ENCODE measurements at places on chromosomes 12 and 14. TPM values are rescaled to one million over a fixed set of nuclear protein-coding genes. Genes with fewer than 3 reads are reported as not detected.
A peak's percentile ranks its signal among the peaks of the same experiment; 100 is the strongest.

DNA sequence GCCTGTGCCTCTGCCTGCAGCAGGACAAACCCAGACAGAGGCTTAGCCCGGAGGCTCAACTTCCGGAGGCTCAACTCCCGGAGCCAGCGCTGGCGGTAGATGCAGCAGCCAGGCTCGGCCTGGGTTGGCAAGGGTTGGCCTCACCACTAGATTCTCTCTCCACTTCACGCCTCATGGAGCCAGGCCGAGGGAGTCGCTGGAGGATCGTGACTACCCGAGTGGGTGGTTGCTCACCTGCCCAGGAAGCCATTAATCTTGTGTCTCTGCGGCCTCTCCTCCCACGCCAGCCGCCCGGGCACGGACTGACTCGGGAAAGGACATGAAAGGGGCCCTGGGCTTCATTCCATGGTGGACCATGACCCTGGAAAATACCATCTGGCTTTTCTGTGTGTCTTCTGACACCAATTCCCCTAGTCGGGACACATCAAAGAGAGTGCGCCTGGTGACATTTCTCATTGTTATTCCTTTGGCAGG, 20.8 kb downstream of the ESRRB start:
- H3K27ac ChIP-seq, result no peak overlapping the region
- no peaks in the 10 kb centered on the region for H3K4me1 ChIP-seq
- no peak overlapping the region for H3K4me3 ChIP-seq
- no peaks in the 10 kb centered on the region for H3K36me3 ChIP-seq
- no peaks in the 10 kb centered on the region for H3K27me3 ChIP-seq

The RASSF9 gene
- total RNA-seq, result 0.54 TPM

- H3K36me3 ChIP-seq, result no peaks in the 10 kb centered on the region
- DNase-seq, result no peak
- no peak overlapping the region for H3K4me3 ChIP-seq
- H3K27me3 ChIP-seq, result no peaks in the 10 kb centered on the region
- H3K27ac ChIP-seq, result no peak overlapping the region
- no peaks in the 10 kb centered on the region for H3K4me1 ChIP-seq
Observed at GRCh38 chr14:50521912-50522341, 10.4 kb downstream of the MAP4K5 start.

GRCh38 chr12:111792155-111792855, 25.6 kb downstream of the ALDH2 start:
- no peaks in the 10 kb centered on the region for H3K4me1 ChIP-seq
- peaks cover 42% of the 10 kb centered on the region for H3K36me3 ChIP-seq
- DNase-seq, result no peak
- H3K27ac ChIP-seq, result no peak overlapping the region
- H3K27me3 ChIP-seq, result no peaks in the 10 kb centered on the region

DNA sequence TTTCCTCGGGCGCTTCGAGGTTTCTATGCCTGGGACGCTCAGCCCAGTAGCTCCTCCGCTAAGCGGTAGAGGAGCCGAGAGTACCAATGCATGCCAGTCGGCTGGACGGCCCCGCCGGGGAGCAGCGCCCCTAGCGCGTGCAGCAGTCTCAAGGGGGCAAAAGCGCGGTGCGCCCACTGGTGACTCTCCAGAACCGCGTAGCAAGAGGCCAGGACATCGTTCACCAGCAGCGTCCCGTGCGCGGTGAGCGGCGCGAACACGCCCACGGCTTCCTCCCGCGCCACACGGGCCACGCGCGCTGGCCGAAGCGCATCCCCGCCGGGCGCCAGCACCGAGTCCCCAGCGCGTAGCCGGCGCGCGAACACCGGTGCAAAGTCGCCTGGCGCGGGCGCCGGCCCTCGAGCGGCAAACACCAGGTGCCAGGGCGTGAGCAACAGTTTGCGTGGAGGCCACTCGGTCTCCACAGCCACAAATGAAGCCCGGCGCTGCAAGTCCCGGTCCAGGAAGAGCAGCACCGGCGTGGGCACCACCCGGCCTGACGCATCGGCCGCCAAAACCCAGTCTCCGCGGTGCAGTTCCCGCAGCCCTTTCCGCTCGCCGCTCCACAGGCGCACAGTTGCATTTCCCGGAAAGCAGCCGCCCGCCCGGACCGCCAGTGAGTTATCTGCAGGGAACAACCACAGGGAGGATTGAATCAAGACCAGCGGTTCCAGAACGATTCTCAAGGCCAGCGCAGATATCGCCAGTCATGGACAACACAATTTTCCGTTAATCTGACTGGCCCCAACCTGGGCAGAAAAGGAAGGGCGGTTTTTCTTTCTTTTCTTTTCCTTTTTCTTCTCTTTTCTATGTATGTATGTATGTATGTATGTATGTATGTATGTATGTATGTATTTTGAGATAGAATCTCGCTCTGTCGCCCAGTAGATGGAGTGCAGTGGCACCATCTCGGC, 4.5 kb downstream of the DHH start:
- H3K27me3 ChIP-seq, result peaks cover 96% of the 10 kb centered on the region
- peak overlapping the region; percentile 11 for H3K4me3 ChIP-seq
- H3K36me3 ChIP-seq, result no peaks in the 10 kb centered on the region
- peaks cover 12% of the 10 kb centered on the region for H3K4me1 ChIP-seq
- DNase-seq, result peak; percentile 47
- no peak overlapping the region for H3K27ac ChIP-seq

The NINJ2 gene
- not detected for total RNA-seq

DNA sequence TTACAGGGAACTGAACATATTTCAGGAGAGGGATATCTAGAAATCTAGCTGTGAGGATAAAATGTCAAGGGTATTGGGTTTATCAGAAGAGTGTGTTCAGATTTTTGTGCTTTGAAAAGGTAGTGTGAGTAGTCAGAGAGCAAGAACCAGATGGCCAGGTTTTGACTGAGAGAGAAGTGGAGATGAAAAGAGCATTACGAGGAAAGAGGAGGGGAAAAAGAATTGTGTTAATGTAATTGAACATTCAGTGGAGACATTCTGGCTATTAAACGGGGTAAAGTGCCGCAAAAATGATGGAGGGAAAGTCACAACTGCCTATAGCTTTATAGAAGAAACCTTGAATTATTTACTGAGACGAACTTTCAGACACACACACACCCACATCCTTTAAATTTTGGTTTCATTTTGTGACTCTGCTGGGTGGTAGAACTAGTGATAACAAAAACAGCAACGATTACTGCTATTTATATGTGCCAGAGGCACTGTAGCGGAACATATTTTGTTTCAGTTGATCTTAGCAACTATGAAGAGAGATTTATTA, 213.6 kb downstream of the ERC1 start:
- no peaks in the 10 kb centered on the region for H3K27me3 ChIP-seq
- H3K4me1 ChIP-seq, result peaks cover 41% of the 10 kb centered on the region
- H3K36me3 ChIP-seq, result no peaks in the 10 kb centered on the region

The POTEG gene
- total RNA-seq, result not detected

DNA sequence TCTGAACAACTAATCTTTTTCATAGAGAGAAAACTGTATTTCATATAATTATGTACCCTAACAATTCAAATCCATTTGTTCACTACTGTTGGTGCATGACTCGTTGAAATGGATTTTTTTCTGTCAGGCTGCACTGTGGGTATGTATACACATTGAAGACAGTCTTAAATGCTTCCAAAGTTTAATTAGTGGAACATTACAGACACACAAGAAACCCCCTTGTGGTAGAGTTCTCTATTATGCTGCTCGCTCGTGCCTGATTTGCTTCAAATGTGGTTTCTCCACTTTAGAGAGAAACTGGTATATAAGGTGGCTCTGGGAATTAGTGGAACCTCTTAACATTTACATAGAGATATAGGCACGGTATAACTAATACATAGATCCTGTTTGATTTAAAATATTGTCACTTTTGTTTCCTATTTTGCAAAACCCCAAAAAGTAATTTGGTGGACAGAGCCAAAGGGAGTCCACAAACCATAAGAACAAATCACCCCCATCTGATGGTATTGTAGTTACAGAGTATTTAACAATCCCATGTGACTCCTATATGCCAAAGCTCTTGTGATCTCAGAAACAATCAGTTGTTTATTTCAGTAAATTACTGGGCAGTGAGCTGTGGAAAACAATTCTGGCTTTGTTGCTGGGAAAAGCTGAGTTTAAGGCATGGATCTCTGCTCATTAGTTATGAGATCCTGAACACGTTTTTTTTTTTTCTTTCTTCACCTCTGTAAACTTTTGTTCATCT, 159.5 kb downstream of the BRMS1L start:
- H3K4me3 ChIP-seq, result no peak overlapping the region
- peak; percentile 13 for DNase-seq
- no peaks in the 10 kb centered on the region for H3K4me1 ChIP-seq
- no peaks in the 10 kb centered on the region for H3K36me3 ChIP-seq

- H3K36me3 ChIP-seq, result no peaks in the 10 kb centered on the region
- no peak for DNase-seq
- no peak overlapping the region for H3K4me3 ChIP-seq
Observed at GRCh38 chr14:66959437-66960050, 229.7 kb upstream of the GARIN2 start.

DNA sequence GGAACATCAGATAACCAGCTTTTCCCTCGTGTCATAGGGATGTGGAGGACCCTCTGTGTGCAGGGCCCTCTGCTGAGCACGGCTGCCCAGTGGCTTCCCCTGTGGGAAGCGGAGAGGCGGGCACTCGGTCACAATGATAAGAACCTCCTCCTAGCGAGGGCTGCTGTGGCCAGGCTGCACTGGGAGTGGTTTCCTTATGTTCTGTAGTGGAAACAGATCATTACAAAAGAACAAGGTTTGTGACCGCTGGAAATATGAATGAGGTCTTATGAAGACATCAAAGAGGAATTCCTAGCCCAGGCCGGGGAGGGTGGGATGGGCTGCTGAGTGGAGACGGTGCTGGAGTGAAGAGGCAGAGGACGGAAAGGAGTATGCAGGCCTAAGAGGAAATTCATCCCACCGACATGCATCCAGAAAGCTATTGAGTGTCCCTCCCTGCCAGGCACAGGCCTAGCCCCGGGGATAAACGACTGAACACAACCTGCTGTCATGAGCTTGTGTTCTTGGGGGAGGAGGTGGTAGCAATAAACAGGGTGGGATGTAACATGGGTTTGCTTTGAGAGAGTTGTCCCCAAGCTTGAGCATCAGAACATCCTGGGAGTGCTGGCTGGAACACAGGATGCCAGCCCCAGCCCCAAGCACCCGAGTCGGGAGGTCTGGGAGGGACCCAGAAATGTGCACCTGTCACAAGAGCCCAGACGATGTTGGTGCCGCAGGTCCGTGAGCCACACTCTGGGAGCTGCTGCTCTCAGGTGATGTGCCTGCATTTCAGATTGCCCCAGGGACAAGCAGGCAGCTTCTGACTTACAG, 37.5 kb downstream of the FZD10 start:
- H3K4me1 ChIP-seq, result no peaks in the 10 kb centered on the region
- no peak overlapping the region for H3K27ac ChIP-seq
- H3K4me3 ChIP-seq, result no peak overlapping the region

The GPHN gene
- 15.1 TPM for total RNA-seq

- no peaks in the 10 kb centered on the region for H3K4me1 ChIP-seq
- no peaks in the 10 kb centered on the region for H3K36me3 ChIP-seq
- DNase-seq, result no peak
Observed at GRCh38 chr14:36508418-36509068, 11.5 kb downstream of the NKX2-1 start.

DNA sequence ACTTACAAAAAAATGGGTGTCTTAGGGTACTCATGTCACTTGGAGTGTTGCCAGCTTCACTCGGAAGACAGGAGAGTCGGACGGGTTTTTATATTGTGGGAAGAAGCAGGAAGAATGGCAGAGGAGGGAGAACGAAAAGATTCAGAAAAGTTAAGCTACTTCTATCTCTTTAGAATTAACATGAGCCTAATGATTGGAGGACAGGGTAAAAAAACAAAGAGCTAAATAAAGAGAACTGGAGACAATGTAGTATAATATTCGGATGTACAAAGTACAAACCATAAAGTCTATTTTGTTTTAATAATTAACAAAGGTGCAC, 43.9 kb downstream of the EFCAB11 start:
- no peak for DNase-seq
- H3K36me3 ChIP-seq, result no peaks in the 10 kb centered on the region
- no peak overlapping the region for H3K27ac ChIP-seq
- no peak overlapping the region for H3K4me3 ChIP-seq
- H3K27me3 ChIP-seq, result no peaks in the 10 kb centered on the region

DNA sequence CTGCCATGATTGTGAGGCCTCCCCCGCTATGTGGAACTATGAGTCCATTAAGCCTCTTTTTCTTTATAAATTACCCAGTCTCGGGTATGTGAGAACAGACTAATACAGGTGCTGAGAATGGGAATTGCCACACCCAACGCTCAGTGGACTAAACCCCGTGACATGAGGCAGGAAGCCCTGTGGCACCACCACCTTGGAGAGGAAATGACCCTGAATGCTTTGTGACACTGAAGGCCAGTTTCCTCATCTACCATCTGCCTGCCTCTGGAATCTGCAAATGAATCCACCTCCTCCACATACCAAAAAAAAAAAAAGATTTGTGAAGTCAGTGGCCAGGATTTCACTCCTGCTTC, 41.6 kb downstream of the NT5DC3 start:
- H3K27me3 ChIP-seq, result peaks cover 13% of the 10 kb centered on the region
- no peak overlapping the region for H3K27ac ChIP-seq
- H3K4me3 ChIP-seq, result no peak overlapping the region
- DNase-seq, result no peak

DNA sequence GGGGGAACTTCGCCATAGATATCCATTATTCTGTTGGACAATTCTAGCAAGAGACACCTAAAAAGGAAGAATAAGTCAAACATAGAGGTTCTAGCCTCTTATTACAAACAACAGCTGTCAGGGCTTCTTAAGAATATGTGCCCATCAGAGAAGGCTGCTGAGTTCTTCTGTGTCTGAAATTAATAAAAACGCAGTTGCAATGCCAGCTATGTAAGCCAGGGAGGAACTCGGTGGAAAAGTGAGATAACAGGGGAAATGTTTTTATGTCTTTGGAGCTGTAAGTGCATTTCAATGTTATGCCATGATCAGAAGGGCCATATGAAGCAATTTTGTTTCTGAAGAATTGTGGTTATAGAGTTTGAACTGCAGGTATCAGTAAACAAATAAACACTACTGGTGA, 95.0 kb downstream of the SYT1 start:
- H3K4me3 ChIP-seq, result no peak overlapping the region
- no peak for DNase-seq
- no peaks in the 10 kb centered on the region for H3K36me3 ChIP-seq
- no peaks in the 10 kb centered on the region for H3K4me1 ChIP-seq
- no peak overlapping the region for H3K27ac ChIP-seq
- H3K27me3 ChIP-seq, result no peaks in the 10 kb centered on the region

The COPZ1 gene
- total RNA-seq, result 152 TPM

The MEG3 gene
- not detected for total RNA-seq

GRCh38 chr12:130764073-130764472, 48.0 kb upstream of the RIMBP2 start:
- DNase-seq, result peak; percentile 13
- no peaks in the 10 kb centered on the region for H3K4me1 ChIP-seq
- no peak overlapping the region for H3K27ac ChIP-seq
- no peak overlapping the region for H3K4me3 ChIP-seq
- H3K36me3 ChIP-seq, result no peaks in the 10 kb centered on the region
- H3K27me3 ChIP-seq, result peaks cover 12% of the 10 kb centered on the region

The B4GALNT1 gene
- total RNA-seq, result 0.32 TPM

Data from cardiac muscle cell (in vitro differentiated cells and primary cell).